ENCODE measurements at places on chromosomes 6 and 20.

- no peak for DNase-seq
Observed at GRCh38 chr6:52285177-52286068, 881 bp upstream of the MCM3 start.

- no peak for DNase-seq
Observed at GRCh38 chr6:34273242-34273805, 24.5 kb upstream of the SMIM29 start.

- DNase-seq: no peak
Observed at GRCh38 chr6:134402372-134402984, 84.6 kb upstream of the SGK1 start.

DNA sequence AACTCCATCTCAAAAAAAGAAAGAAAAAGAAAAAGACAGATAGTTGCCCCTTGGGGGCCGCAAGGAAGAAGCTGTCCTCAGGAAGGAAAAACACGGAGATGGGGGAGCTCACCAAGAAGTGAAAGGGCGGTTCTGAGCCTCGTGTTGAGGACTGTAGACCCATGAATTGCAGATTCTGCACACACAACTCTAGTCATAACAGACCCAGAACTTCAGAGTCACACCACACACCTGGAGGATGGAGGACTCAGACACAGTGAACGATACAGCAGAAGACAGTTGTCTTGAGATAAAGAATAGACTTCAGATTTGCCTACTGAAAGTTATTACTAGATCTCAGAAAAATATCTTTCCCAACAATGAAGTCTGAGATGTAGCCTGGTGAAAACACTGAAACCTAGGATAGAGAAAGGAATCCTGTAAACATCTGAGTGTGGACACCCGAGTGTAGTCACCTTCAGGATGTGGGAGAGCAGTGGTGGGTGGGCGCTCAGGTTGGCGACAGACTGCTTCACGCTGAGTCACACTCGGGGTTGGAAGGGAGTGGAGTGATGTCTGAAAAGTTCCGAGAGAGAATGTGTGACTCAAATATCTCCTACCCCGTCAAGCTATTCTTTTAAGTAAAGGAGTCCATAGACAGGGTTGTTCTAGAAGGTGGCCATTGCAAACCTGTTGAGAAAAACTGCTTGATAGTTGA, 88.1 kb downstream of the MAP3K4 start:
- no peak for DNase-seq

DNA sequence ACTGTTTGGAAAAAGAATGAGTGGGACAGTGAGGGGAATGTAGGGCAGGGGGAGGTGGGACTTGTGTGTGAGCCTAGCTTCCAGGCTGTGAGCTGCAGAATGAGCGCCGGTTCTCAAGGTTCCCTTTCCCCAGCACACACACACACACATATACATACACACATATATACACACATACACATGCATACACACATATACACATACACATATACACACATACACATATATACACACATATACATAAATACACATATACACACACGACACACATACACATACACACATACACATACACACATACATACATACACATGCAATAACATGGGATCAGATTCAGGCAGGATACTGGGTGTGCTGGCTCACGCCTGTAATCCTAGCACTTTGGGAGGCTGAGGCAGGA, 66.5 kb downstream of the CNBD2 start:
- DNase-seq: no peak
